ENCODE measurements at places on chromosomes 16 and 17. TPM values are rescaled to one million over a fixed set of nuclear protein-coding genes. Genes with fewer than 3 reads are reported as not detected.

- DNase-seq: no peak
Observed at GRCh38 chr16:84950906-84951305, 60.4 kb downstream of the ZDHHC7 start.

Gene SLC35G6
- 0.45 TPM for polyA plus RNA-seq

GRCh38 chr16:85149776-85150175 lies 37.5 kb upstream of the CIBAR2 start:
- no peak for DNase-seq

GRCh38 chr16:86026916-86027315 lies 128.0 kb downstream of the IRF8 start:
- no peak for DNase-seq

Gene CXCL16
- polyA plus RNA-seq: 9.5 TPM

Gene TEKT1
- 0.62 TPM for polyA plus RNA-seq

DNA sequence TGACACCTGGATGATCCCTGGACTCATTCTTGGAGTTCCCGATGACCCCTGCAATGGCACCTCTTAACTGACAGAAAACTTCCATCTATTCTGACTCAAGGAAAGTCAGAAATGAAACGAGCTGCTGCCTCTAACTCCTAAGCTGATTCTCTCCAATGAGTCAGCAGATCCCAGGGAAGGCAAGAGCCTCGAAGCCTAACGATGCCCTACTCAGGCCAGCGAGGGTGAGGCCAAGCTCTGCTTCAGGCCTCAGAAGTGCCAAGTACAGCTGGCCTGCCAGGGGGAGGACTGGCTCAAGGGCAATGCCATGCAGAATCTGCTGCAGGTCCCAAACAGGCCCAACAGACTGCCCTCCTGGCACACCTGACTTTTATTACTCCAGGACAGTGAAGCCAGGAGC lies 36.3 kb downstream of the PLXDC1 start:
- no peak for DNase-seq

GRCh38 chr17:8953156-8953885 lies 12.2 kb downstream of the PIK3R5 start:
- no peak for DNase-seq

DNA sequence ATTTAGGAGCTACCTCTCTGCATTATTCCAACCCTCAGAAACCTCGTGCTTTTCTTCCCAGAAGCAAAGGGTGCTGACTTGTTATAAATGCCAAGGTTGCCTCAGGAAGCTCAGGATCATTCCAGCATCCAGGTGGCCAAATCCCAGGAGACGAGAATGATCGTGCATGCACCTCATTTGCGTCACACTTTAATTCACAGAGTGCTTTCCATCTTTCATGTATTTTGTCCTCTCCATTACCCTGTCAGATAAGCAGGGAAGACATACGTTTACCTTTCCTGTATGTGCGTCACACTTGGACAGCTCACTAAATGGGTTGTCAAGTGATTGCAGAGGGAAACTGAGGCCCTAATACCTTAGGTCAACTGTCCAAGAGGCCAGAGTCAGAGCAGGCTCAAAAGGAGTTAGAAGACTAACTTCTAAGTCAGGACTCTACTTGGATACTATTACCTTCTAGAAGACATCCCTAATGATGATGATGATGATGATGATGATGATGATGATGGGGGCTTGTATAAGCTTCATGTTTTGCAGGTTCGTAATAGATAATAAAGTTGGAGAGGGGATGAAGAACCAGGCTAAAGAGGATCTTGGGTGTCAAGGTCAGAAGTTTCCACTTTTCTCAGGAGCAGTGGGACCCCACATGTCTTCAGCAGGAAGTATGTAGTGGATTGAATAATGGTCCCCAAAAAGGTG lies 150.6 kb upstream of the TNRC6C start:
- DNase-seq: no peak

Gene XAF1
- polyA plus RNA-seq: 18.8 TPM

Measured in left kidney (tissue), 8 donors.